ENCODE measurements at places on chromosomes 11 and 22. TPM values are rescaled to one million over a fixed set of nuclear protein-coding genes. Genes with fewer than 3 reads are reported as not detected.

Gene SMTNL1
- total RNA-seq, result not detected

Gene GP1BB
- 0.53 TPM for total RNA-seq

Gene NOX4
- 3.9 TPM for total RNA-seq

Gene ARRB1
- not detected for total RNA-seq

Gene PARVG
- total RNA-seq, result not detected

Gene KRTAP5-11
- not detected for total RNA-seq

Gene NUDT8
- 14.0 TPM for total RNA-seq

Gene SLC25A1
- 118 TPM for total RNA-seq

Gene KRTAP5-10
- total RNA-seq, result not detected

GRCh38 chr11:81104051-81104450 is 1629.6 kb downstream of the FAM181B start:
- no peak for DNase-seq
- H3K4me3 ChIP-seq, result no peak overlapping the region
- H3K4me1 ChIP-seq, result no peaks in the 10 kb centered on the region
- no peak overlapping the region for H3K27ac ChIP-seq
- no peaks in the 10 kb centered on the region for H3K27me3 ChIP-seq
- no peaks in the 10 kb centered on the region for H3K36me3 ChIP-seq

DNA sequence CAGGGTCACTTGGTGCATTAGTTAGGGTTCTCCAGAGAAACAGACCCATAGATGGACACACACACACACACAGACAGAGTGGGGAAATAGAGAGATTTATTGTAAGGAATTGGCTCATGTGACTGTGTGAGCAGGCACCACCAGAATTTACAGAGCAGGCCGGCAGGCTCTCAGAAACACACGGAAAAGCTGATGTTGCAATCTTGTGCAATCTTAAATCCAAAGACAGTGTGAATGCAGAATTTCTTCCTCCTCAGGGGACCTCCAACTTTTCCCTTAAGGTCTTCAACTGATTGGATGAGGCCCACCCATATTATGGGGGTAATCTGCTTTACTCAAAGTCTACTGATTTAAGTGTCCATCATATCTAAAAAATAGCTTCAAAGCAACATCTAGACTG is 49.8 kb downstream of the APIP start:
- DNase-seq, result no peak
- no peaks in the 10 kb centered on the region for H3K36me3 ChIP-seq
- H3K27ac ChIP-seq, result no peak overlapping the region
- H3K27me3 ChIP-seq, result no peaks in the 10 kb centered on the region

DNA sequence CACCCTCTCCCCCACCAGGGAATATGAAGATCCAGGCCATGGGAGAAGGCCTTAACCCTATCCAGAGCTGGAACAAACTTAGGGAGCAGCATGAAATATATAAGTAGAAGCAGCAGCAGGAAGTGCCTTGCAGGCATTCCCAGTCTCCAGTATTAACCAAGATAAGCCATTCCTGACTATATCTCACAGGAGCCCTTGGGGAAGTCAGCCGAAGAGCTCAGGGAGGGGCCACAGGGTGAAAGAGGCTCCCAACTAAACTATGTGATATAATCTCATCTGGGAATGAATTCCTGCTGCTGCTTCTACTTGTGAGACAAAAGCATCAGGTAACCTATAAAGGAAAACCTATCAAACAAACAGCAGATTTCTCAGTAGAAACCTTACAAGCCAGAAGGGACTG is 36.1 kb upstream of the GUCY1A2 start:
- DNase-seq, result no peak
- no peaks in the 10 kb centered on the region for H3K27me3 ChIP-seq
- no peak overlapping the region for H3K27ac ChIP-seq
- no peaks in the 10 kb centered on the region for H3K36me3 ChIP-seq

GRCh38 chr11:77724636-77725035 is 87.0 kb upstream of the CLNS1A start:
- no peak overlapping the region for H3K27ac ChIP-seq
- H3K36me3 ChIP-seq, result no peaks in the 10 kb centered on the region
- no peaks in the 10 kb centered on the region for H3K27me3 ChIP-seq
- no peaks in the 10 kb centered on the region for H3K4me1 ChIP-seq
- no peak overlapping the region for H3K4me3 ChIP-seq

GRCh38 chr11:78180751-78181150 is 7.7 kb downstream of the KCTD21 start:
- no peak overlapping the region for H3K4me3 ChIP-seq
- peaks cover 5% of the 10 kb centered on the region for H3K4me1 ChIP-seq
- no peaks in the 10 kb centered on the region for H3K27me3 ChIP-seq
- no peak for DNase-seq
- H3K27ac ChIP-seq, result no peak overlapping the region

- H3K36me3 ChIP-seq, result no peaks in the 10 kb centered on the region
- peaks cover 15% of the 10 kb centered on the region for H3K4me1 ChIP-seq
- no peak overlapping the region for H3K27ac ChIP-seq
- no peaks in the 10 kb centered on the region for H3K27me3 ChIP-seq
Observed at GRCh38 chr11:75487365-75487764, 38.4 kb downstream of the GDPD5 start.

DNA sequence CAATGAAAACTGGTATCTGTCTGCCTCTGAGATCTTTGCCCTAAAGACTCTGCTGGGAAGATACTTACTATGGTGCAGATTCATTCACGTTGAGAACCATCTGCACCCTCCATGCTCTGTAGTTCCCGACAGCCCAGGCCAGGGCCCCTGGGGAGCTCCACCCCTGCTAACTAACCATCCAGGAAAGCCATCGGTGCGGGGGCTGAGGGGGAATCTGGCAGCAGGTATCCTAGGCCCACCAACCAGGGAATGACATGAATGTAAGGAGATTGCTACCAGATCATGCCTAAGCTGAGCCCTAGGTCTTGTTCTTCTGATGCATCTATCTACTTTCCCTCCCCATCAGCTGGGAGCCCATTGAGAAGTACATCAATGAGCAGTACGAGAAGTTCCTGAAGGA is 11.3 kb upstream of the WBP2NL start:
- no peak overlapping the region for H3K4me3 ChIP-seq
- H3K36me3 ChIP-seq, result no peaks in the 10 kb centered on the region
- H3K27me3 ChIP-seq, result peaks cover 15% of the 10 kb centered on the region
- no peaks in the 10 kb centered on the region for H3K4me1 ChIP-seq

DNA sequence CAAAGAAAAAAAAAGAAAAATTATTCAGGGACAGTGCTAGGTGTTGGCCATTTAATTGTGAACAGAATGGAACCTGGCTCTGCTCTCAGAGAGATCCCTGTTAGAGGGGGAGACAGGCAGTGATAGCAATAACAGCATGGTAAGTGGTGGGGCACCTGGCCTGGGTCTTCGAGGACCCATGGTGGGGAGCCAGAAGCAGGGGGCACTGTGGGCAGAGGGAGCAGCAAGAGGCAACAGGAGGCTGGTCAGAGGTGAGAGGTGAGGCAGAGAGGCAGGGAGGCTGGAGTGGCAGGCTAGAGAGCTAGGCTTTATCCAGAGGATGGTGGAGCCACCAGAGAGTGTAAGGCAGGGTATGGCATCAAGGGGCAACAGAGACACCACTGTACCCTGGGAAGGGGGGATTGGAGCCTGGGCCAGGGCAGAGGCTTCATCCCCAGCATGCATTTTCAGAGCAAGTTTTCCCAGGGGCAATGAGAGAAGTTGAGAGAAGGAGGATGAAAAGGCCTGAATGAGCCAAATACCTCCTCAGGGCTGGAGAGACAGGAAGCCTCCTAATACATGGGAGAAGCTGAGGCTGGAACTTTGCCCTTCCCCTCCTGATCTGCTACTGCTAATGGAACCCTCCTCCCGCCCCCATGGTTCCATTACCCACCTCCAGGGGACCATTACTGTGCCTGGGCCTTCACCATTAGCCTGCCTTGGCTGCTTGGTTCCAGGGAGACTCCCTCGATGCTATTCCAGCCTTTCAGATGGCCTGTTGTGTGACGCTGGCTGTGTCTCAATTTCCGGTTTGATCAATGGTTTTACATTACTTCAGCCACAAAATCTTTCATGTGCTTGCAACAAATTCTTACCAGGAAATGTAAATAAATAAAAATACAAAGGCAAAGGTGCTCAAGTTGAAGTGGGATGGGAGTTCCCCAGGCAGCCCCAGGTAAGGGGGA is 2.6 kb upstream of the P2RY2 start:
- H3K4me1 ChIP-seq, result no peaks in the 10 kb centered on the region
- H3K27ac ChIP-seq, result no peak overlapping the region
- no peak for DNase-seq
- H3K4me3 ChIP-seq, result no peak overlapping the region
- no peaks in the 10 kb centered on the region for H3K36me3 ChIP-seq
- no peaks in the 10 kb centered on the region for H3K27me3 ChIP-seq

- no peaks in the 10 kb centered on the region for H3K27me3 ChIP-seq
- H3K4me3 ChIP-seq, result no peak overlapping the region
- H3K36me3 ChIP-seq, result peaks cover 8% of the 10 kb centered on the region
- H3K4me1 ChIP-seq, result peaks cover 19% of the 10 kb centered on the region
- no peak overlapping the region for H3K27ac ChIP-seq
- no peak for DNase-seq
Observed at GRCh38 chr11:63711838-63712237, 30.5 kb downstream of the RTN3 start.

GRCh38 chr22:46807458-46807857 is 45.0 kb downstream of the TBC1D22A start:
- H3K27ac ChIP-seq, result no peak overlapping the region
- no peak for DNase-seq
- H3K27me3 ChIP-seq, result no peaks in the 10 kb centered on the region
- H3K4me1 ChIP-seq, result 0 out of 2 replicates have a peak, but pooled peaks cover 3% of the 10 kb centered on the region
- H3K36me3 ChIP-seq, result peaks cover 29% of the 10 kb centered on the region

DNA sequence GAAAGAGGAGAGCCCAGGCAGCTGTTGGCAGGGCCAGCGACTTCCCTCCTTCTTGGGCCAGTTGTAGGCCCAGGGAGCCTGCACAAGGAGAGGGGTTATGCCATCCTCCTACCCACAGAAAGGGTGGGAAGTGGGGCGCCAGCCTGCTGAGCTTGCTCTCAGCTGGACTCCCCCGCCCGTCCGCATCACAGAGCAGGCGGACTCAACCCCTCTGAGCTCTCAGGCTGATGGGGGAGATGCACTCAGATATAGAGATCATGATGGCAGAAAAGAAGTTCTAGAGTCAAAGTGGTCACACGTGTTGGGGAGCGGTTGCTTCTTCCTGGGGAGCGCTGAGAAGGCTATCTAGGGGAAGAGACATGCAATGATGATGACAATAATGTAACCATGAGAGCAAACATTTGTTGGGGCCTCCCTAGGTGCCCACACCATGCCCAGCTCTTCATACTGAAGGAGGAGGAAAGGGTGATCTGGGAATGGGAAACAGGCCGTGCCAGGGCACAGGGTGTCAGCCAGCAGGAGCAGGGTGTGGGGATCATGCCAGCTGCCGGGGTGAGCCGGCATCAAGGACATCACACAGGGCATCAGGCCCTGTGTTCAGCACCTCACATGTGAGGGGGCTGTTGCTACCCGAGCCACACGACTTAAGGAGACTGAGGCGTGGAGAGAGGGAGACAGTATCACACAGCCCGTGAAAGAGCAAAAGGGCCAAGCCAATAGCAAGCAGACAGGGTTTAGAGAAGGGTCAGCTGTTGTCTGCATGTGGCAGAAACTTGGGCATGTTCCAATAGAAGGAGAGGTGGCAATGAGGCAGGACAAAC is 7.7 kb downstream of the SLC35E4 start:
- H3K27ac ChIP-seq, result no peak overlapping the region
- no peaks in the 10 kb centered on the region for H3K4me1 ChIP-seq
- no peak for DNase-seq
- H3K4me3 ChIP-seq, result no peak overlapping the region

GRCh38 chr11:134864233-134864967 is 452.4 kb upstream of the B3GAT1 start:
- no peak overlapping the region for H3K4me3 ChIP-seq
- no peaks in the 10 kb centered on the region for H3K27me3 ChIP-seq
- H3K4me1 ChIP-seq, result no peaks in the 10 kb centered on the region

GRCh38 chr11:62652161-62653006 is 718 bp downstream of the INTS5 start:
- H3K4me1 ChIP-seq, result peaks cover 7% of the 10 kb centered on the region
- H3K4me3 ChIP-seq, result peak overlapping the region; percentile 95
- H3K27ac ChIP-seq, result peak overlapping the region; percentile 59

GRCh38 chr11:35419830-35420333 is 524 bp upstream of the SLC1A2 start:
- H3K4me1 ChIP-seq, result peaks cover 8% of the 10 kb centered on the region
- no peak overlapping the region for H3K27ac ChIP-seq
- DNase-seq, result no peak
- H3K4me3 ChIP-seq, result no peak overlapping the region

- H3K36me3 ChIP-seq, result peaks cover 9% of the 10 kb centered on the region
- H3K4me3 ChIP-seq, result no peak overlapping the region
- peak overlapping the region; percentile 98 for H3K27ac ChIP-seq
- DNase-seq, result no peak
Observed at GRCh38 chr11:12183827-12184620, 73.6 kb downstream of the MICAL2 start.

GRCh38 chr11:130379276-130379675 is 49.1 kb downstream of the ADAMTS8 start:
- peaks cover 16% of the 10 kb centered on the region for H3K4me1 ChIP-seq
- H3K27ac ChIP-seq, result no peak overlapping the region
- no peak overlapping the region for H3K4me3 ChIP-seq
- no peaks in the 10 kb centered on the region for H3K36me3 ChIP-seq

DNA sequence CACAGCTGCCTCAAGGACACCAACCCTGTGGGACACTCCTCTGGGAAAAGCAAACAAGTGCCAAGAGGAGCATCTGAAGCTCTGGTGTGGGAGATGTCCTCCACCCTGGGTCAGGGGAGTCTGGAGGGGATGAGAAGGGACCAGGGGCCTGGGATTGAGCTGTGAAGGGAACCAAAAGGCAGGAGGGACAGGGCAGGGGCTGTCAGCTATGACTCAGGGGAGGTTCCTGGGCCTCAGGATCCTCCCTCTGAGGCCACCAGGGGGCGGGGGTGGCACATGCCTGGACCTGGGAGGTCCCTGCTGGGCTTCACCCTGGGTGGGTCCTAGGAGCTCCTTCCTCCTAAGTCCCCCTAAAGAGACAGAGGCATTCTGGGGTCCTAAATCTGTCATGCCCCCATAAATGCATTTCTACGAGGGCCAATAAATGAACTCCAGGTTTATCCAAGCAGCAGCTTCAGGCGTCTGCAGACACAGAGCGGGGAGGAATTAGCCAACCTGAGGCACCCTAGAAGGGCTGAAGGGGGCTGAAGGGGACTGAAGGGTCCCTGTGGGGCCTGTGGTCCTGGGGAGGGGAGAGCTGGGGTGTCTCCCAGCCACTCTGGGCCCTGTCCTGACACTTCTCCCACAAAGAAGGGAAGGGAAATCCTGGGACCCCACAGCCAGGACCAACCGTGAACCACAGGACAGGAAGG is 31.9 kb upstream of the IGLL5 start:
- H3K27ac ChIP-seq, result no peak overlapping the region
- H3K36me3 ChIP-seq, result no peaks in the 10 kb centered on the region
- no peak overlapping the region for H3K4me3 ChIP-seq
- DNase-seq, result peak; percentile 70
- H3K27me3 ChIP-seq, result no peaks in the 10 kb centered on the region

All from SJSA1 (cell line).